ENCODE measurements at places on chromosomes 4 and X.
A peak's percentile ranks its signal among the peaks of the same experiment; 100 is the strongest.

GRCh38 chr4:67632492-67632891 is 68.5 kb downstream of the UBA6 start:
- no peak for DNase-seq

GRCh38 chrX:13763489-13763888 is 28.9 kb downstream of the OFD1 start:
- no peak for DNase-seq

DNA sequence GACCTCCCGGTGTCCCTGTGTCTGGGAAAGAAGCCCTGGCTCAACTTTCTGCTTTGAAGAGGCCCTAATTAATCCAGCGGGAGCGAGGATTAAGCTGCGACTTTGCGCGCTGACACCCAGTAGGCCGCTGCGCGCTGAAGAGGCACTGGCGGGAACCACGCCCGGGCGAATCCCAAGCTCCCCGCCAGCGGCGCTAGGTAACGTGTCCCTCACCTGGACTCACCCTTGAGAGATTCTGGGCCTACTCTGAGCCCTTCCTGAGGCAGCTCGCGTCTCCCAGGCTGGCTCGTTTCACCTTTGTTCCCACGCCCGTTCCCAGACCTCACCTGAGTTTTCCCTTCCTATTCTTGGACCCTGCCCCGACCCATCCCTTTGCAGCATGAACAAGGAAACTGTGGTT is 616 bp upstream of the KLHL34 start:
- DNase-seq, result no peak

GRCh38 chr4:57291911-57292310 is 181.7 kb upstream of the IGFBP7 start:
- DNase-seq, result no peak

- DNase-seq, result peak; percentile 18
Measured at GRCh38 chrX:22748093-22748999, 251.4 kb upstream of the DDX53 start.

DNA sequence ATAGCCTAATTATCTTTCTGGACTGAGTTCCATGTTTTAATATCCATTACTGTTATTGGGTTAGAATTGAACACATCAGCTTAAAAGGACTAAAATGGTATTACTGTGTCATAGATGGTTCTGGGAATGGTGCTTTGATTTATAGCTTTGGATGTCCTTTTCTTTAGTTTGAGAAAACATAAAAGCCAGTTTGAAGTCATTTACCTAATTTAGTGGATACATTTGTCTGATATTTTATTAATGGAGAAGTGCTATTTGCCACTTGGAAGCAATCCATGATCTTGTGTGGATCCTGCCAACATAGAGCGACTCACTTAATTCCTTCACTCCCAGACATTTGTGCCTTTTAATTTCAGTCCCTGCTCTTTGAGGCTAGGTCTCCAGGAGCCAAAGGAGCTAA is 212.4 kb upstream of the PACRGL start:
- no peak for DNase-seq

GRCh38 chr4:133045288-133045687 is 103.8 kb upstream of the PCDH10 start:
- DNase-seq, result no peak

DNA sequence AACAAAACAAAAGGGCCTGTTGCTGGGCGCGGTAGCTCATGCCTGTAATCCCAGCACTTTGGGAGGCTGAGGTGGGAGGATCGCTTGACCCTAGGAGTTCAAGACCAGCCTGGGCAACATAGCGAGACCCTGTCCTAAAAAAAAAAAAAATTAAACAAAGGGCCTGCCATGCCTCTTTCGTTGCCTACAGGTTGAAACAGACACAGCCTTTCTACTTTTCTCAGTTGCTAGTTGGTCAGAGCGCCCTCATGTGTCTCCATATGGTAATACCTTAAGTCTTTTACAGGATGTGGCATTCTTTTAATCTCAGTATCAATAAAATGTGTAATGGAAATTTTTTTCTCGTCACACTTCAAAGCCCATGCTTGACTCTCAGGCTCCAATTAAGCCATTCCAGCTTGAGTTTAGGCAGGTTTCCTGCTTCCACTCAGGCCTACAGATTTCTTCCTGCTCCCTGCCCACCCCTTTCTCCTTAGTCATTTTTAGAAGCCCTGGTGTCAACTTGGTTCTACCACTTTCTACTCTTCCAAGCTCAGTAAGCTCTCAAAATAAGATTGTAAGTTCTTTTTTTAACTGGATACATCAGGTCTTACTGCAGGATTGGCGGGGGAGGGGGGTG is 4.6 kb upstream of the SOWAHD start:
- DNase-seq, result no peak

DNA sequence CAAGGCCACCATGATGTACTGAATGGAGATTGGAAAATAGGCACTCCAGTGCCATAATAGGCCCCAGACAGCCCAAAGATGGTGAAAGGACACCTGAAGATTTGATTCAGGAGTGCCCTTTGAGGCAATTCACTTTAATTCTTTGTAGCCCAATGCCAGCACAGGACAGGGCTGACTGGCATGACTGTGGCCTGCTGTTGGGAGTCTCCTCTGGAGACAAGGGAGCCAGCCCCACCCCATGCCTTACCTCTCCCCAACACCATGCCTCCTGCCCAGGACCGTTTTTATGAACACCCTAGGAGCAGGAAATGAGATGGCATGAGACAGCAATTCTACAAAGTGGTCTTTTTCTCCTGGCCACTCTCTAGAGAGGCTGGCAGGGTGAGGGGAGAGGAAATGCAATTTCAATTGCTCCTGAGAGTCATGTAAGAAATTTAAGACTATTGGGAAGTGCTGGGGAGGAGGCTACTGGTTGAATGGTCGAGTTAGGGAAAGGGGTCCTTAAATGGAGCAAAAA is 94.2 kb upstream of the MAMLD1 start:
- no peak for DNase-seq

GRCh38 chrX:29941287-29941686 is 274.1 kb upstream of the MAGEB2 start:
- no peak for DNase-seq

DNA sequence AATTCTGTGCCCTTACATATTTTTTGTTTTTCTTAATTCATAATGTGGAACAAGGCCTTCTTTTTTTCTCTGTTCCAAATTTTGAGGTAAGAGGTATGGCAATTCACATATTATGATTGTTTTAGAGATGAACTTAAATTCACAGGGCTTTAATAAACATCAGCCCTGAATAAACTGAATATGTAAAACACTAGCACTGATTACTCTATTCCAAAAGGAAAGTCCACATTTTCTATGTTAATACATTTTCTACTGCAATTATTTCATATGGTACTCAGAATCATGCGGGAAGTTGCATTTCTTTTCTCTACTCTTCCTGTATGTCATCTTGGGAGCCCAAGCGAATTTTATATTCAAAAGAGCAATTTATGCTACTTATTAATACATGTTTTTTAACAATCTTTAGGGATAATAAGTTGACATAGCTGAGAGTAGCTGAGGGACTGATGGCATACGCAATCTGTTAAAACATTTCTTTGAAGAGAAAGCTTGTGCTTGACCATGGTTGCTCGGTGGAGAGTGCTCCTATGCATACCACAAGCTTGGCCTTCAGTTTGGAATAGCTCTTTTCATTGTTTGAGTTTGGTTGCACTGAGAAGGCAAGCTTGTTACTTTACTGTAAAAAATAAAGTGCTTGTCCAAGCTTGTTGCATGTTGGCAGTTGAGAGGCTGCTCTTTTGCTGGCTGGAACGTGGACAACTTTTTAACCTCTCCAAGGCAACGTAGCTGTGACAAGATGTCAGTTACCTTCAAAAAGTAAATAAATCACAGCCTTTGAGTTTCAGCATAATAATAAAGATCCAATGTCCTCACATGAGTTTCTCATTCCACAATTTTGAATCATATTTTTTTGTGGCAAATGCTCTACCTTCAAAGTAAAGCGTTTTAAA is 196.3 kb upstream of the SPRY1 start:
- no peak for DNase-seq

DNA sequence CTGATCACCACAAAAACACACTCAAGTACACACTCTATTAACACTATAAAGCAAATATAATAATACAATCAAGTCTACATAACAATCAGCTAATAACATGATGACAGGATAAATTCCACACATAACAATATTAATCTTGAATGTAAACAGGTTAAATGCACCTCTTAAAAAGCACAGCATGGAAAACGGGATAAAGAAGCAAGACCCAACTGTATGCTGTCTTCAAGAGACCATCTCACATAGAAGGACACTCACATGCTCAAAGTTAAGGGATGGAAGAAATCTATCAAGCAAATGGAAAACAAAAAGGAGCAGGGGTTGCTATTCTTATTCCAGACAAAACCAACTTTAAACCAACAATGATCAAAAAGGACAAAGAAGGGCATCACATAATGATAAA is 28.1 kb downstream of the CBR4 start:
- no peak for DNase-seq
